Heart left ventricle (tissue), 16 donors: ENCODE measurements at places on chromosomes 16 and 17. TPM values are rescaled to one million over a fixed set of nuclear protein-coding genes. Genes with fewer than 3 reads are reported as not detected.

Gene OGFOD3
- 31.4 TPM for total RNA-seq

Gene RHBDL1
- 2.7 TPM for total RNA-seq

Gene MAP2K6
- 3.4 TPM for total RNA-seq

DNA sequence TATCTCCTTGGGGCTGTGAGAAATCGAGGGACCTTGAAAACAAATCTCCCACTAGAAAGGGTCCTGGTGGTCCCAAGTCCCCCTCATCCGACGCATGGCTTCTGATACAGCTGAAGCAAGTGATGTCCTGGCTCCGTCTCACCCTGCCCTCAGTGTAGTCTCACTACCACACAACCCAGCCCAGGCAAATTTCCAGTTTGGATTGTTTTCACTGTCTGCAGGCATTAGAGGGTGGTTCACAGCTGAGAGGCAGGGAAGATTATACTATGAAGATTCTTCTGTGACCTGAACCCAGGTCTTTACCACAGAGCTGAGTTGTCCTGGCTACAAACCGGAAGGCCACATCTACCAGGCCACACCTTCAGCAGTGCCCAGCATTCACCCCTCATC is 17.7 kb downstream of the ZNHIT3 start:
- no peak for DNase-seq

DNA sequence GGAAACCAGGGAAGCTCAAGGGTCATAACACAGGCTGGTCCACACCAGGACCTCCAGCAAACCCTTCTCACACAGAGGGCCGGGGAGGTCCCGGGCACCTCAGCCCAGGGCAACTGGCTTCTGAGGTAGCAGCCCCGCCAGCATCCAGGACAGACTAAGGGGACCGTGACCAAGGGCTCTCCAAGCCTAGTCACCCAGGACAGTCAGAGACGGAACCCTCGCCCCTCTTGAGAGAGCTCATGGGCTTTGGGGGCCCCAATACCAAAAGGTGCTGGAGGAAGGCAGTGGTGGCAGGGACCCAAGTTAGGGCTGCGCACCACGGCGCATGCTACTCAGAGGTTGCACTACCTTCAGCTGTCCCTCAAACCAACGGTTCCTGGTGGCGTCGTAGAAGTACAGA is 54.9 kb downstream of the KLHDC4 start:
- DNase-seq: no peak

Gene CCDC200
- total RNA-seq: not detected

GRCh38 chr16:55048745-55049144 is 118.1 kb downstream of the IRX5 start:
- no peak for DNase-seq

- DNase-seq: no peak
Measured at GRCh38 chr16:76176153-76176552, 101.0 kb upstream of the CNTNAP4 start.

DNA sequence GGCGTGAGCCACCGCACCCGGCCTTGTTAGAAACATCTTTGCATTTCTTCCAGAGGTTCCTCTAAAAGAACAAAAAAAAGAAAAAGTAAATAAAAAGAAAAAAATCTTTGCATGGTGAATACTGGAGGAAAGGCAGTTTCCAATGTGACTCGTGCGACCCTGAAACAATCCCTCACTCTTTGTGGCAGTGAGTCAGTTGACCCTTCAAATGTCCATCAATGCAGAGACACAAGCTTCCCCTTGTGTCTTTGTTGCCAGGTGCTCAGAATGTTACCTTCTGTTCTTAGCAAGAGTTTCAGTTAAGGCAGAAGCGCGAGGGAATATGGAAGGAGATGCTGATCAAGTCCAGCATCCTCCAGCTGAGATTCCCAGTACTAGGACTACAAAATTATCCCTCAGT is 16.4 kb downstream of the CACNG4 start:
- DNase-seq: no peak

GRCh38 chr17:78684026-78684425 is 98.0 kb downstream of the CYTH1 start:
- no peak for DNase-seq

GRCh38 chr17:78599419-78599818 is 22.2 kb upstream of the DNAH17 start:
- DNase-seq: peak; percentile 13

GRCh38 chr17:45341533-45342158 is 24.8 kb upstream of the MAP3K14 start:
- peak; percentile 70 for DNase-seq

DNA sequence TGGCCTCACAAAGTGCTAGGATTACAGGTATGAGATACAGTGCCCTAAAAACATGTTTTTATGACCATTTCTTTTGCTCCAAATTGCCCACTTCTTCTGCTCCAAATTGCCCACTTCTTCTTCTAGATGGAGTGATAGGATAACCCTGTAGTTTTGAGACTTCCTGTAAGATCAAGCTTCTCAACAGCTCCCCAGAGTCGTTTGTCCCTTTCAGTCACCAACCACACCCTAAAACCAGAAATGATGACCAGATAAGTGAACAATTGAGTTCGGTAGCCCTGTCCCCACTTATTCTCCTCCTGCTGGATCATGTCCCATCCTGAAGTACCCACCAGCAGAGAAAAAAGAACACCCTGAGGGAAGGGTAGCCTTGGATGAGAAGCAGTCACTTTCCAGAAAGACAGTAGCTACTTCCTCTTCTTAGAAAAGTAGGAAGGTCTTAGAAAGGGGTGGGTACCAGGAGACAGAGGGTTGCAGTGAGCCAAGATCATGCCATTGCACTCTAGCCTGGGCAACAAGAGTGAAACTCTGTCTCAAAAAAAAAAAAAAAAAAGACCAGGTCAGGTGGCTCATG is 2.5 kb downstream of the ODAD4 start:
- no peak for DNase-seq

DNA sequence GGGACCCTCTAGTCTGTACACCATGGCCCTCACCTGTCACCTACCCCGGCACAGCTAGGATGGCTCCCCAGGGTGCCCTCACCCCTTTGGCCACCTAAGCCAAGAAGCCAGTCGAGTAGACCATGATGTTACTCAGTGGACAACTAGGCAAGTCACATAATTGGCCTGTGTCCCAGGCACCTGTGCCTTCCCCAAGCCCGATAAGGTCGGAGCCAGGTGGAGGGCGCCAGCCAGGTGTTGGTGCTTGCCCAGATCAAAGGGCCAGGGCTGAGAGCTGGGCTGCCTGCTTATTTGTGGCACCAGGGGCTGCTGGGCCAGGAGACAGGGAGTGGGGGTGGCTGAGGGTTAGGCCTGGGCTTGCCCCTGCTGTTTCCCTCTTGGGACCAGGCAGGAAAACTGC is 16.8 kb downstream of the SPNS2 start:
- DNase-seq: no peak

GRCh38 chr17:36131421-36131820 is 27.8 kb downstream of the CCL4 start:
- no peak for DNase-seq

GRCh38 chr16:19344224-19344801 is 58.8 kb downstream of the CLEC19A start:
- no peak for DNase-seq

DNA sequence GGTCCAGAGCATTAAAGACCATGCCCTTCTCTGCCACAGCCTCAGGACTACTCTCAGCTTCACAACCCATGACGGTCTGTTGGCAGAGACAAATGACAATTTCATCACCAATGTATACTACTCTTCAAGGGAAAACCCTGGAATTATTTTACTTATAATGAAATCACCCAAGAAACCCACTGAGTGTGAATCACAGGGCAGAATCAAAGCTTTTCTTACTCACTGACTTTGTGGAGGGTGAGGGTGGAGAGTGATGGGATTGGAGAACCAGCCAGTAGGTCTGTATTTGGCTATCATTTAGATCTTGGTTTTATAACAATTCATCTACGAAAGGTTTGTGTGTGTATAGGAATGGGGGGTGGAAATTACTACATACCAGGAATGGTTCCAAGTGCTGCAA is 442.6 kb downstream of the SHISA9 start:
- DNase-seq: no peak

DNA sequence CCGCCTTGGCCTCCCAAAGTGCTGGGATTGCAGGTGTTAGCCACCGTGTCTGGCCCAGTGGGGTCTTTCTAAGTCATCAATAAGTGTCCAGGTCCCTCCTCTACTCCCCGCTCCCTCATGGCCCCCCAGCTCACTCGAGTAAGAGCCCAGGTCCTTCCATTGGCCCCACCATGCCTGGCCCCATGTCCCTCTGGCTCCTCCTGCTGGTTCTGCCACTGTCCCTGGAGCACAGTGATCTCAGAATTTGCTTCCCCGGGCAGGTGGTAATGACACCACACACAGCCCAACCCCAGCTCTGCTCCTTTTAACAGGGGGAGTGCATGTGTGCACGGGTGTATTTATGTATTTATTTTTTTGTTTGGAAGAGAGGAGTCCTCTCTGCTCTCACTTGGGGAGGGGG is 19.6 kb downstream of the MGAT5B start:
- DNase-seq: no peak

GRCh38 chr16:12546918-12547607 is 256.6 kb downstream of the CPPED1 start:
- DNase-seq: no peak

GRCh38 chr16:23584186-23585076 is 11.7 kb downstream of the NDUFAB1 start:
- no peak for DNase-seq

Gene KRT37
- total RNA-seq: not detected

Gene ST6GALNAC2
- 6.6 TPM for total RNA-seq

DNA sequence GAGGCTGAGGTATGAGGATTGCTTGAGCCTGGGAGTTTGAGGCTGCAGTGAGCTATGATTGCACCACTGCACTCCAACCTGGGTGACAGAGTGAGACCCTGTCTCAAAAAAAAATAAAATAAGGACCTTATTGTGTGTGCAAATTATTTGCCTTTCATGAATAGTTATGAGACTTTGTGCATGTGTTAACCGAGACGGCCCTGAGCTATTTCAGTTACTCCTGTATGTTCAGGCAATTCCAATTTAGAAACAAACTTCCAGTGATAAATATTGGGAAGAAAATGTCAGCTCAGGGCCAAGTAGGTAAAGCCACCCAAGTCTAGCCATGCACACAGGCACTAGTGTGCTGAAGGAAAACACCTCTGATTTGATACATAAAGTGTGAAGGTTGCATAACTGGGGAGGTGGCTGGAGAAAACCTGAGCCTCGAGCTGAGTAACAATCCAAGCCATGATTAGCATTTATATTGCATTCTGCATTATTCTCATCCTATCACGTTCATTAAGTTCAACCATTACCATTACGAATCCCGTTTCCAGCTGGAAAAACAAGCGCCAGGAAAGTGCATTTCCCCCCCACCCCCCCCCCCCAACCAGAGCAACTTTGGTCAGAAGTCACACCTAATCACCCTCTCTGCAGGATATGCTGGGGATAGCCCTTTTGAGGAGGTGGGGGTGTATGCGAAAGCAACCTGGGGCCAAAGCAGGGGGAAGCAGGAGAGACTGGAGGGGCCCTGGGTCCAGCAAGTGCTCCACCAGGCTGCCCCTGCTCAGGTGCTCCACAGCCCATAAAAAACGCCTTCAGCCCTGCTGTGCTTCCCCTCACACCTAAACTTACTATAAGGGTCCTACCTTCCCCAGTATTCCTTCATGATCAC is 18.6 kb upstream of the ENDOV start:
- DNase-seq: no peak

DNA sequence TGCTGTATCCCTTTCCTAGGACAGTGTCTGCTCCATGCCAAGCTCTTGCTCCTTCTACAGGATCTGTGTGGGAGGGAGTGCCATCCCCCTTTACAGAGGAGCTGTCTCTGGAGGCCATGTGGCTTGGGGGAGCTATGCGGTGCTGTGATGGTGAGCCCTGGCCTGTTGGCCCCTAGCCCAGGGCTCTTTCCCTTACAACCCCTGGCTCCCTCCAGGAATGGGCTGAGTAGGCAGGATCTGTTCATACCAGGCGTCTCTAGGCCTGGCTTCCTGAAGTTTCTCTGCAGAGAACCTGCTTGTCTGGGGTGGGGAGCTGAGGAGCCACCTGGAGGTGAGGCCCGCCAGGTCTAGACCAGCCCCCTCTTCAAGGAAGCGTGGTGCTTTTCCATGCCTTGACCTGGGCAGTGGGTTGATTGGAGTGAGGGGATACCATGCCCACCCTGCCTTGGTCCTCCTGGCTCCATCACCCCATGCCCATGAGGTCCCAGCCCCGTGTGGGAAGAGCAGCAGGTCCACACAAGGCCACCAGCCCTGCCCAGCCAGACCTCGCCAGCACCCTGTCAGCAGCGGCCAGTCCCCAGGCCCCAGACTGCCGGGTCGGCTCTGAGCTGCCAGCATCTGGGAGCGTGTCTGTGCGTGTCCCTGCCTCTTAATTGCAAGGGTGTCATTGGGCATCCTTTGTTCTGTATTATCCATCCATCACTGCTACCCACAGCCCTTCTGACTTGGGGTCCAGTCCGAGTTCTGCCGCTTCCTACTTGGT is 14.7 kb downstream of the LLGL2 start:
- DNase-seq: no peak

- no peak for DNase-seq
Measured at GRCh38 chr16:88340755-88341150, 42.0 kb upstream of the ZNF469 start.

GRCh38 chr17:11813871-11814270 is 183.4 kb downstream of the ZNF18 start:
- no peak for DNase-seq

DNA sequence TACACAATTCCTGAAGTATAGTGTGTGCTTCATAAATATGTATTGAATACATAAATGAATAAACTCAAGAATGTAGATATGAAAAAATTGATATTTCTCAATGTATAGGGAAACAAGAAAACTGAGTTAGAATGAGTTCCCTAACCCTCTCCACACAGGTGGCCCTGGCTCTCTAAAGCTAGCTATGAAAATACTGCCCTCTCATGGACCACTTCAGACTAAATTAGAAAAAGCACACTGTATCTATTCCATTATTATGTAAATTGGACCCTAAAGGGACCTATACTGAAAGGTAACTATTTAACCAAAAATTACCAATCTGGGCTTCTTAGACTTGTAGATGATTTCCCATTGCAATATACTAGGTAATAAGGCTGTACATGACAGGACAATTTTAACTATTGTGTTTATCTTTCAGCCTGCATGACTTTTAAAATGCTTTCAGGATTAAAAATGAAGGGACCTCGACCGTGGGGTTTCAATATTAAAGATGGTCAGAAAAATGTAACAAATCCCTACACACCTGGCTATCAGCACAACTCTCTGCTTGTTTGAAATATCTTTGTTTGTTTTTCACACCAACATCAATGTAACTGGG is 672.5 kb upstream of the KIF2B start:
- no peak for DNase-seq

GRCh38 chr16:10256784-10257641 is 74.8 kb upstream of the GRIN2A start:
- no peak for DNase-seq

- no peak for DNase-seq
Measured at GRCh38 chr16:143456-143855, 5.0 kb upstream of the NPRL3 start.

GRCh38 chr17:69468207-69468606 is 53.7 kb downstream of the MAP2K6 start:
- DNase-seq: no peak

GRCh38 chr17:49993423-49994060 is 1.5 kb downstream of the DLX3 start:
- DNase-seq: no peak

- no peak for DNase-seq
Measured at GRCh38 chr17:40399185-40399584, 18.5 kb downstream of the TOP2A start.

Gene CCL14
- 3.2 TPM for total RNA-seq

GRCh38 chr16:1308036-1308976 is 1.1 kb upstream of the UBE2I start:
- no peak for DNase-seq

Gene TLCD2
- 6.1 TPM for total RNA-seq

GRCh38 chr17:34364751-34365150 is 1.7 kb upstream of the CCL1 start:
- DNase-seq: no peak
